Activated CD4-positive, alpha-beta T cell treated with anti-CD3 and anti-CD28 coated beads, Interleukin-10, Interleukin-2, amounts not matched to agents 100 ng/mL and 50 ng/mL, durations not matched to agents 16 hours and 8 hours (primary cell): ENCODE measurements at places on chromosomes 5 and 9.

GRCh38 chr5:180527659-180528058 lies 33.5 kb downstream of the CNOT6 start:
- no peak for DNase-seq

- no peak for DNase-seq
Observed at GRCh38 chr9:126233913-126234525, 92.6 kb upstream of the MVB12B start.

GRCh38 chr5:24059006-24059405 lies 551.6 kb downstream of the PRDM9 start:
- no peak for DNase-seq

DNA sequence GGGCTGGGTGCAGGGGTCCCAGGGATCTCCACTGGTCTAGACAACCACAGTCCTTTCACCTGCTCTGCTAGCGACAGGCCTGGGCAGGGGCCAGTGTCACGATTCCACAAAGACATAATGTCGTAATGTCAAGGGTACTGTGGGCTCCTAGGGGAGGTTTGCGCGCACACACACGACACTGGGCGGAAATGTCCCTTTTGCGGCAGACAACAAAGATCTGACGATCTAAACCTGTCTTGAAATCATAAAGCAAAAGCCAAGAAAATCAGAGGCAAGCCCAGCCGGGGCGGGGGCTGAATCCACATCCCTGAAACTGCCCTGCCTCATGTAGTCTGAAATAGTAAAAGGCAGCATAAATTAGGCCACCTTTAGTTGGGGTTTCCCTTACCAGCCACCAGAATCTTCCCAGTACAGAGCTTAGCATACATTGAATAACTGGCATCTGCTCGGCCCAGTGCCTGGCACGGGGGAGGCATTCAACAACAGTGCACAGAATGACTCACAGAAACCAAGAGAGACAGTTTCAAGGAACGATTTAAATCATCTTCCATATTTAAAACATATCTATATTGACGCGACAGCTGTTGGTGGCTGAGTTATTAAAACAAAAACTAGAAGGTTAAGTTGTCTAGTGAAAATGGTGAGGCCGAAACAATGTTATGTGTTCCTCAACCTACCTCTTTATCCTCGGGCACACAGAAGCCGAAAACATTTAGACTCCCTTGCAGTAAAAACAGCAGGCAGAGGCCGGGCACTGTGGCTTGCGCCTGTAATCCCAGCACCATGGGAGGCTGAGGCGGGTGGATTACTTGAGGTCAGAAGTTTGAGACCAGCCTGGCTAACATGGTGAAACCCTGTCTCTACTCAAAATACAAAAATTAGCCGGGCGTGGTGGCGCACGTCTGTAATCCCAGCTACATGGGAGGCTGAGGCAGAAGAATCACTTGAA lies 151.0 kb downstream of the MYO10 start:
- peak; percentile 92 for DNase-seq

- DNase-seq, result no peak
Observed at GRCh38 chr9:100573655-100574260, 4.1 kb upstream of the CAVIN4 start.

DNA sequence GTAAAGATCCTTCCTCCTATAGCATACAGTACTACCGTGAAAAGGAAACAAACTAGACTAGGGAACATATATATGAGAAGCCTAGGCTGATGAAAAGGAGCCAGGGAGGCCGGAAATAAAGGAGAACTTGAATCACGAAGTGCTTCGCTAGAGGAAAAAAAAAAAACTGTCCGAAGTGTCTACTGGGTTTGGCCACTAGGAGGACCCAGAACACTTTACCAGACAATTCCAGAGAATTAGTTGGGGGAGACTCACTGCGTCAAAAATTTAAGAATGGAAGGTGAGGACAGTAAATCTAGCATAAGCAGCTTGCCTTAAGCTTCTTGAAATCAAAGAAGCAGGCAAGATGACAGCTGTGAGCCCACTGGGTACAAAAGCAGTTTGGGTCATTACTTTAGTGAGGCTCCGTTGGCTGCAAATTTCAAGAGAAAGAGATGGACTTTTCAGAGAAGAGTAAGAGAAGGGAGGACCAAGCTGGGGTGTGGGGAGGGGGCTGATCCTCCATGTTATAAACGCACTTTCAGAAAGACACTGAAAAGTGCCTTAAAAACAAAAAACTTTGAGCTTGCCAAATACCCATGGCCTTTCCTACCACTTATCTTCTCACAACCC lies 47.4 kb downstream of the P4HA2 start:
- peak; percentile 54 for DNase-seq

DNA sequence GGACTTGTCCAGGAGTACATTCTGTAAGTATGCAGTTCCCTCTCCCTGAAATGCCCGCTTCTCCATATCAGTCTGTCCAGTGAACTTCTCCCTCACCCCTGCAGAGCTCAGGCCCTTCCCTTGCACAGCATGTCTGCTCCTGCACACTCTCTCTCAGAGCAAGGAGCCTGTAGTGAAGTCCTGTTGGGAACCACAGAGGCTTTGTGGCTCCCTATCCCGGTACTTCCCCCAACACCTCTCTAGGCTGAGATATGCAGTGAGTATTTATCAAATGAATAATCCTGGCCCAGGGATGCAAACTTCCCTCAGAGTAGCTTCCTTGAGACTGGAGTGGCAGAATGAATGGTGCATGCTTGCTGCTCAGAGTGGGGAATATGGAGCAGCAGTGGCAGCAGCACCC lies 48.8 kb downstream of the POC5 start:
- DNase-seq, result no peak

DNA sequence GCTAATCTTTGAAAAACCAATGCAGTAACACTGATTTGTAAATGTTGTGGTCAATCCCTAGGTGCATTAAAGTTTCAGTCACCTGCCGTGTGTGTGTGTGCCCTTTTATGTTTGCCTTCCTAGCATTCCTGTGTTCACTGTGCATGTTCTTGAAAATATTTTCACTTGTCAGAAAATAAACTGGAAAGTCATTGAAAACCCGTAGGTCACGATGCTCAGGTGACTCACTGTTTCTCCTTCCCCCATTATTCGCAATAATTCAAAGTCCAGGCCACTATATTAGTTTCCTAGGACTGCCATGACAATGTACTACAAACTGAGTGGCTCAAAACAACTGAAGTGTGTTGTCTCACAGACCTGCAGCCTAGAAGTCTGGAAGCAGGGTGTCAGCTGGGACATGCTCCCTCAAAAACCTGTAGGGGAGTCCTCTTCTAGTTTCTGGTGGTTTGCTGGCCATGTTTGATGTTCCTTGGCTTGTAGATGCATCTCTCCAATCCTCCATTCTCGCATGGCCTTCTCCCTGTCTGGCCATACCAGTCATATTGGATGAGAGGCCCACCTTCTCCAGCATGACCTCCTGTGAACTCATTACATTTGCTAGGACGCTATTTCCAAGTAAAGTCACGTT lies 29.3 kb downstream of the MARVELD2 start:
- no peak for DNase-seq

GRCh38 chr9:126327006-126327713 lies 531 bp downstream of the MVB12B start:
- no peak for DNase-seq

GRCh38 chr5:11785771-11786352 lies 118.4 kb downstream of the CTNND2 start:
- no peak for DNase-seq

- DNase-seq, result no peak
Observed at GRCh38 chr5:77167063-77167462, 43.4 kb upstream of the PDE8B start.

GRCh38 chr9:4430432-4431261 lies 59.6 kb upstream of the SLC1A1 start:
- no peak for DNase-seq

- DNase-seq, result peak; percentile 75
Observed at GRCh38 chr9:1939926-1940368, 75.2 kb upstream of the SMARCA2 start.

- DNase-seq, result peak; percentile 98
Observed at GRCh38 chr5:141618804-141619554, at the start of gene DIAPH1. Gene DIAPH1, minus strand, starts transcription at chr5:141619000. Its CDS starts 86 bp downstream, at chr5:141618914.

GRCh38 chr9:37508834-37509206 lies 23.1 kb downstream of the POLR1E start:
- no peak for DNase-seq

DNA sequence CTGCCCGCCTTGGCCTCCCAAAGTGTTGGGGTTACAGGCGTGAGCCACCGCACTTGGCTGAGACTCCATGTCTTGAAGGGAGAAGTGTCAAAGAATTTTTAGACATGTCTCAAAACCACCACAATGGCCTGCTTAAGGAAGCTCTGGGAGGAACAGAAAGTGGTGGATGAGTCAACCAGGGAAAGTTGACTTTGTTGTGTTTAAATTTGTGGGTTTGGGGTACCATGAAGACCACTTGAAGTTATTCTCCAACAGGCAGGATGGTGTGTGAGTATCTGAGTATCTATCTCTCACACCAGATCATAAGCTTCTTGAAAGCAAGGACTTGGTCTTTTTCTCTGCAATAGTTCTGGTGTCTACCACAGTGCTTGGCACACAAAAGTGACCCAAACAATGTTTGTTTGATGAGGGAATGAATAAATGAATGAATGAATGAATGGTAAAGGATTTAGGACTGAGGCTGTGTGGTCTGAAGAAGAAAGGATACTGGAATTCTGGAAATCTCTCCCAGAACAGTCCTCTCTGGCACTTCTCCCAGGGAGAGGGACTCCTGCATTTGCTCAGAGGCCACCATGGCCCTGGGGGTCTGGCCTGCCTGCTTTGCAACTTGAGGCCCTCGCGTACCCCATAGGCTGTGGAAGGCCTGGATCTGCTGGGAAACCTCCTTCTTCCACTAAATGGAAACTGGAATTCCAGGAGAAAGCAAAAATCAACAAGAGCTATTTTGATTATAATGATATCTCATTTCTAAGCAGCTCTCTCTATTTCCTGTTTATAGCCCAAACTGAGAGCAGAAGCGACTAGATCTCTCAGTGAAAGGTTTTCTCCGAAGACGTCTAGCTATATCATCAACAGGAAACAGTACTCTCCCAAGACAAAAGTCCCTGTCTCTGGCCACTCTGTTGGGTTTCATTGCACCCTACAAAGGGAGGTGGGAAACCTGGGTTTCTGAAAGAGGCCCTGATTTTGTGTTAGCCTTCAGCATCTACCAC lies 187.9 kb downstream of the PALM2AKAP2 start:
- peak; percentile 80 for DNase-seq

GRCh38 chr5:84080908-84081307 lies 303.8 kb downstream of the EDIL3 start:
- no peak for DNase-seq

DNA sequence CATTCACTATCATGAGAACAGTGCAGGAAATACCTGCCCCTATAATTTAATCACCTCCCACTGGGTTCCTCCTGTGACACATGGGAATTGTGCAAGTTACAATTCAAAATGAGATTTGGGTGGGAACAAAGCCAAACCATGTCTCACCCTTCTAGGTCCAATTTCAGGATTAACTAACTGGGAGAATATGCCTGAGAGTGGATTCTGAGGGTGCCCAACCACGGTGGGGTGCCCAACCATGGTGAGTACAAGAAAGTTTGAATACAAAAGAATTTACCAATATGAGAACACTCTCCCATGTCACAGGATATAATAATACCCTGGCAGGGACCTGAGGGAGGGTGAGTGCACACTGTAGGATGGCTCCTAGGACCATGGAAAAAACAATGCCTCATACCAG lies 17.2 kb upstream of the GDA start:
- DNase-seq, result no peak

DNA sequence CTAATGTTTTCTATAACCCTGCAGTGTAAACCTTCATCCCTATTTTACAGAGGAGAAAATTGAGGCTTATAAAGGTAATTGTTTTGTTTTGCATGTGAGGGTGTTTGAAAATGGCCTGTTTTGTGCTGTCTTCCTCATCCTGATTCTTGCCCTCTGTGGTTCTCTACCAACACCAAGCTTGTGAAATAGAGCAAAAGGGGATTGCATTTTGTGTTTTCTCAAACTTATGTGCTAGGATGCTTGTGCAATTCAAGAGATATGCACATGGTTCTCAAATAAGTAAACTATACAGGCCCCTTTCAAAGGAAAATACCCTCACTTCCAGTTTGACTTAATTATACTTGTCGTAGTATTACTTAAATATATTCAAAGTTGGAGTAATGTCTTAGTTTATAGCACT lies 17.2 kb downstream of the PAM start:
- DNase-seq, result no peak

DNA sequence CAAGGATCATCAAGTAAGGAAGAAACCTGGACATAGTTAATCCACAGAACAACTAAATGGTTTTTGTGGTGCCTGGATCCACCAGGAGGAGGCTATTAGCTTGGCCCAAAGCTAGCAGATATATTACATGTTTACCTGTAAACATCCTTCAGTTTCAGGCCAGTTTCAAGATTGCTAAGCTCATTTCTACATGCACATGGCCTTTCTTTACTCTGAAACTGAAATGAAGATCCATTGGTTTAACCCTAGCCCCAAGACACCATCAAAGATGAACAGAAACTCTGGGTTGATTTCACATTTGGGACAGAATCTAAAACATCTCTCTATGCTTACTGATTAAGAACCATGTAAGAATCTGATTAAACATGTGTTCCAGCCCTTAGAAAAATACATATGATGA lies 611.8 kb downstream of the TLE1 start:
- DNase-seq, result no peak

DNA sequence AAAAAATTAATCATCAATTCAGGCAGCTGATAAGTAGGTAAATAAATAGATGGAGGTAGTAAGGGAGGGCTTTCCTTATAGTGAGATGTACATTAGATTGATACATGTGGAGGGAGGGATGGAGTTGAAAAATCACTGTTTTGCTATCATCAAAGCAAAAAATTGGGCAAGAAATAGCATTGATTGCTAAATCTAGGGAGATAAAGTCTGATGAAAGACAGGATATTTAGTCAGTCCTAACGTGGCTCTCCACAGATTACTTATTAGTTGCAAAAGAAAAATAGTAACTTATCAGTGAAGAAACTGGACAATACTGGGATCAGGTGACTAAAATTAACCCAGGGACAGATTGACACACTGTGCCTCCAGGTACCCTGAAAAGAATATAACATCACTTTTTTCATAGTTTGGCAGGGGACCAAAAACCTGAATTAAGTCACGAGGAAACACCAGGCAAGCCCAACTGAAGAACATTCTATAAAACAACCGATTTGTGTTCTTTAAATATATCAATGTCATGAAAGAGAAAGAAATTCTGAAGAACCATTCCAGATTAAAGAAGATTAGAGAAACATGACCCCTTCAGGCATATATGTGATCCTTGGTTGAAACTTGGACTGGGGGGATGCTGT lies 27.1 kb upstream of the GOLPH3 start:
- DNase-seq, result no peak

DNA sequence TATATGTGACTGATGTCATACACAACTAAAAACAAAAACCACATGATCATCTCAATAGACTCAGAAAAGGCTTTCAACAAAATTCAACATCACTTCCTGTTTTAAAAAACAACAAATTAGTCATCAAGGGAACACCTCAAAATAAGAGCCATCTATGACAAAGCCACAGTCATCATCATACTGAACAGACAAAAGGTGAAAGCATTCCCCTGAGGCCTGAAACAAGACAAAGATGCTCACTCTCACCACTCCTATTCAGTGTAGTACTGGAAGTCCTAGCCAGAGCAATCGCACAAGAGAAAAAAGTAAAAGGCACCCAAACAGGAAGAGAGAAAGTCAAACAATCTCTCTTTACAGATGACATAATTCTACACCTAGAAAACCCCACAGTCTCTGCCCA lies 893.5 kb upstream of the EDIL3 start:
- DNase-seq, result peak; percentile 49
